Hair follicle dermal papilla cell (primary cell): ENCODE measurements at places on chromosomes 16 and 17. TPM values are rescaled to one million over a fixed set of nuclear protein-coding genes. Genes with fewer than 3 reads are reported as not detected.

Gene PABPN1L
- total RNA-seq, result not detected in 2 replicates

Gene SLC35G6
- not detected in 2 replicates for total RNA-seq

Gene FBXW10
- total RNA-seq, result 0.24 and 0.32 TPM in 2 replicates

Gene P2RX5
- not detected in 2 replicates for total RNA-seq

Gene CCL14
- total RNA-seq, result not detected in 2 replicates

Gene CRISPLD2
- total RNA-seq, result 160 and 200 TPM in 2 replicates

Gene CHD9NB
- total RNA-seq, result 0.65 and 1.3 TPM in 2 replicates

Gene CDH5
- total RNA-seq, result under 0.01 TPM in 1 of 2 replicates, not detected in the other

Gene DNASE1L2
- total RNA-seq, result 0.85 and 0.97 TPM in 2 replicates

Gene ITGB3
- 32.0 and 40.4 TPM in 2 replicates for total RNA-seq

Gene SPPL2C
- total RNA-seq, result not detected in 2 replicates

Gene ZFP3
- 2.7 and 3.1 TPM in 2 replicates for total RNA-seq

Gene KRTAP9-8
- not detected in 2 replicates for total RNA-seq

Gene NPIPB8
- not detected in 2 replicates for total RNA-seq

Gene MYOCD
- 0.24 and 0.81 TPM in 2 replicates for total RNA-seq

Gene ATP1B2
- not detected in 2 replicates for total RNA-seq

Gene KRTAP3-3
- total RNA-seq, result not detected in 2 replicates

Gene PRSS8
- total RNA-seq, result 0.16 TPM in 1 of 2 replicates, not detected in the other

Gene DPEP2
- not detected in 2 replicates for total RNA-seq

Gene RPL19
- 1,008 and 1,304 TPM in 2 replicates for total RNA-seq

Gene HEATR9
- not detected in 2 replicates for total RNA-seq

Gene CORO6
- total RNA-seq, result 12.4 and 18.2 TPM in 2 replicates

Gene MTSS2
- 278 and 291 TPM in 2 replicates for total RNA-seq

Gene CRHR1
- total RNA-seq, result not detected in 2 replicates

Gene CBX2
- 1.1 and 1.9 TPM in 2 replicates for total RNA-seq

Gene PRR35
- 0.32 TPM in 1 of 2 replicates, not detected in the other for total RNA-seq

Gene ZG16
- total RNA-seq, result not detected in 2 replicates

Gene LGALS9
- 12.8 and 20.8 TPM in 2 replicates for total RNA-seq

Gene TMEM204
- total RNA-seq, result 20.3 and 32.8 TPM in 2 replicates

Gene CCDC78
- total RNA-seq, result 2.8 and 2.9 TPM in 2 replicates

Gene PTGES3L
- total RNA-seq, result not detected in 2 replicates

Gene TEKT5
- total RNA-seq, result not detected in 2 replicates

Gene SEZ6
- not detected in 2 replicates for total RNA-seq
